Esophagus mucosa (tissue), 1 donor: ENCODE measurements at places on chromosomes 3 and 15. TPM values are rescaled to one million over a fixed set of nuclear protein-coding genes. Genes with fewer than 3 reads are reported as not detected.

SLC9C1 gene
- total RNA-seq, result not detected

FBXO40 gene
- not detected for total RNA-seq

SLCO2A1 gene
- total RNA-seq, result 17.6 TPM

SLC30A4 gene
- 7.4 TPM for total RNA-seq

DNA sequence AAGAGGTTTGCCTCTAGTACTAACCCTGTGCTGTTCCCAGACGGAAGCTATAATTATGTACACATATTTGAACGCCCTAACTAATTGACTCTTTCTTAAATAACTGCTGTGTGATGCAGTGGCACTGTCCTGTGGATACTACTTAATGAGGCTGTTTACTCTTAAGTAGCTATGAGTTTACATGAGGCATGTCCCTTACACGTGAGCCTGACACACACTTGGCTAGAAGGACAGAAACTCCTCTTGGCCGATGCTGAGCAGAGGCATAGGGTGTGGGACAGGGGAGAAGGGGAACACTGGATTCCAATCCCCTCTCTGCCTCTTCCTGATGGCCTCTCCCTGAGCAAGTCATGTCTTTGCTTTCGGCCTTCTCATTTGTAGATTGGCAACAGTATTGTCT lies 21.9 kb downstream of the EHD4 start:
- no peak for ATAC-seq

- peak; percentile 39 for ATAC-seq
Observed at GRCh38 chr15:27884726-27885125, 214.4 kb downstream of the OCA2 start.

GRCh38 chr3:171731691-171732090 lies 78.6 kb downstream of the PLD1 start:
- no peak for ATAC-seq

GRCh38 chr3:72973031-72973723 lies 23.4 kb upstream of the PPP4R2 start:
- peak; percentile 31 for ATAC-seq

DNA sequence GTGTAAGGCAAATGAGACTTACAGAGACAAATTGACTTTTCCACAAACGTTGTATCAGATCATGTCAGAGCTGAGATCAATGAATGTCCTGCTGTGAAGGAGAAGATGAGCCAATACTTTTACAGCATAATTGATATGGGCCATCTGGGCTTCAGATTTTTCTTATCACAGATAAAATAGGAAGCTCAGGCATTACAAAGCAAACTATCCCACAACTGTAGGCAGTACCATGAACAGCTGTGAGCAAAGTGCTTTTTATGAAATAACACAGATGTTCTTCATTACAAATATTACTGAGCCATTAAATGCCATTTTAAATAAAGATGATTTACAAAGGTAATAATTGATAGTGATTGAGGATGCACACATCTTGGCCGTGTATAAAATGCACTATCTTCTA lies 852.3 kb downstream of the OTOL1 start:
- ATAC-seq, result no peak

DNA sequence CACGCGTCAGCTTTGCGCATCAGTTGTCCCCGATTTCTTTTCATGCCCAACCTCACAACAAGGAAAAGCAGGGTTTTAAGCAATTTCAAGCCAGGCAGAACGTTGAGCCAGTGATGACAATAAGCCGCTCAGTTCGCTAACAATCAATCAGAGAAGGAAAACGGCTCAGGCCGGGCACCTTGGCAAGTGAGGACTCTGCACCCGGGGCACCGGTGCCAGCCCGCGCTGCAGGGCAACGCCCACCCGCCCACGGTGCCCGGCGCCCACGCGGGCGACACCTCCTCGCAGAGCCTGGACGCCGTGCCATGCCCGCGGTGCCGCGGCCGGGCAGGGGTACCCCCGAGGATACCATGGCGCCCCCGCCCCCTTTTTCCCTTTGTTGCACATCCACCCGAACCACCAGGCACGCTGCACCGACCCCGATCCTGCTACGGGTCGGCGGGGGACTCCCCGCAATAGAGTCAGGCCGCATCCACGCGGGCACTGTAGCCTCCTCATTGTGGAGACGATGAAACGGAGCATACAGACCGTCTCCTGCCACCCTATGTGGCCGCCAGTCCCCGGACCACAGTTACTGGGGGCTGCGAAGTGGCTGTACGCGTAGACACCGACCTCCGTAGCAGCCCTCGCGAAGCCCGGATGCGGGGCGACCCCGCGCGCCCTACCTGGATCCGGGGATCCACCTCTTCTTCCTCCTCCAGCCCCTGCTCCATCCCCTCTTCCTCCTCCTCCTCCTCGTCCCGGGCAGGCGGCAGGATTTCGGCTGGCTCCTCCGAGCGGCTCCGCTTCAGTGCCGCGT lies 581 bp downstream of the SH3BP5 start:
- ATAC-seq, result peak; percentile 50

DNA sequence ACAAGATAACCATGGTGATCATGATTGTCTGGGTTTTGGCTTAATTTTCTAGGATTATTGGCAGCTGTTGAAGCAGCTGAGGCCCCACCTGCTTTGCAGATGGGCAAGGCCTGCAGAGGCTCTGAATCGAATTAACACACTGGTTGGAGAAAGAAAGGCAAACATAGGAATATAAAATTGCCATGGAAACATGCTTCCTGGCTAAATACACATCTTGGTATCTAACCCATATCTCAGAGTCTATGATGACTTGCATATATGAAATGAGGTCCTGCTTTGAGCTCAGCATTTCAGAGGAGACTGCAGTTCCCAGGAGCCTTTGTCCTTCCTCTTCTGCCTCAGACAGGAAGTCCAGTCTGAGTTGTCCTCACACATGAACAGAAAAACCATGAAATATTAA lies 24.3 kb upstream of the SV2B start:
- no peak for ATAC-seq

DNA sequence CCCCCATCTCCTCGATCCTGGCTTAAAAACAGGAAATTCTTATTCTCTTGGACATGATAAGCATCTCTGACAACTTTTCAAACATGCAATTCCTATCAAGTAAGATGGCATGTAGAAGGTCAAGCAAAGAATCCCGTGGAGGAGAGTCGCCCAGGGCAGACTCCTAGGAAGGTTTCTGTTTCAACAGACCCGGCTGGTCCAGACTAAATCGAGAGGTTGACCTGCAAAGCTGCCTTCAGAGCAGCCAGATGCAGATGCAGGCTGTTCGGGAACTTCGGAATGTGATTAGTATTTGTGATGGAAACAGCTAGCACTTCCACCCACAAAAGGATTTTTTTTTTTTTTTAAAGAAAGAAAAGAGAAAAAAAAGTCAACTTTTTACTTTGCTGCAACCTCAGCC lies 216.8 kb downstream of the NR1D2 start:
- no peak for ATAC-seq

DNA sequence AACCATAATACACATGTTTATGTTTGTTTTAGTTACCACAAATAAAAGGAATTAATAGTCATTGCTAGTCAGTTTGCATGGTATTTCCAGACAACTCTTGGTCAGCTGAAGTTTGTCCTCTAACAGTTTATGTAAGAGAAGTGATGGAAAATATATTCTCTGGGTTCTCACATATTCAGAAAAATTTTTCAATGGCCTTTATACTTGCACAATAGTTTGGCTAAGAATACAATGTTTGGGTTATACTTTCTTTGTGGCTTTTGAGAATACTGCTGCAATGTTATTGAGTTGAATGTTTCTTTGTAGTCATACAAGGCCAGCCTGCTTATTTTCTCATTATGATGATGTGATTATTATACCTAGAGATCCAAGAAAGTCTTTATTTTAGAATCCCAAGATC lies 133.9 kb downstream of the RAP2B start:
- no peak for ATAC-seq

DNA sequence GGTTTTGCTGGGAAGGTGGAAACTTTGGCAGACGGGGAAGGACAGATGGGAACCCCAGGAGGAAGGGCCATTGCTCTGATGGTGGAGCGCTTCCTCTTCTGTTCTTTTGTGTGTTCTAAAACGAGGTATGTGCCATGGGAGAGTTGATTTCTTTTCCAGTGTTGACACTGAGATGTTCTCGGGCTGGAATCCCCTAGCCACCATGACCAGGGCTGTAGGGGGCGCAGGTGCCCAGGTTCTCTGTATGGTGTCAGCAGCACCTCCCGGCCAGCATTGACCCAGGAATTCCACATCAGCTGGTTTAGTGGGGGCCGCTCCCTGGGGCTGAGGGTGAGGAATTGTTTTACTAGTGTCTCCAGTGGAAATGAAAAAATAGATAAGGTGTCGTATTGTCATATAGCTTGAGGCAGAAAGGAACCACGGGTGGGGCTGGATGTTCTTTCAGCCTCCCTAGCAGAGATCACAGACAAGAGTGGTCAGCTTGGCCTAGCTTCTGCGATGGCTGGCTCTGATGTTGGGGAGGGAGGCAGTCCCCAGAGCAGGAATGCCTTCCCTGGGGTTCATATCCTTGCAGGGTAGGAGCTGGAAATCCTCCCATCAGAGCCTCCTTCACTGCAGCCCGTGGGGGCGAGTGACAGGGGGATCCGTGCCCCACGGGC lies 34.2 kb upstream of the ACAD9 start:
- no peak for ATAC-seq

DNA sequence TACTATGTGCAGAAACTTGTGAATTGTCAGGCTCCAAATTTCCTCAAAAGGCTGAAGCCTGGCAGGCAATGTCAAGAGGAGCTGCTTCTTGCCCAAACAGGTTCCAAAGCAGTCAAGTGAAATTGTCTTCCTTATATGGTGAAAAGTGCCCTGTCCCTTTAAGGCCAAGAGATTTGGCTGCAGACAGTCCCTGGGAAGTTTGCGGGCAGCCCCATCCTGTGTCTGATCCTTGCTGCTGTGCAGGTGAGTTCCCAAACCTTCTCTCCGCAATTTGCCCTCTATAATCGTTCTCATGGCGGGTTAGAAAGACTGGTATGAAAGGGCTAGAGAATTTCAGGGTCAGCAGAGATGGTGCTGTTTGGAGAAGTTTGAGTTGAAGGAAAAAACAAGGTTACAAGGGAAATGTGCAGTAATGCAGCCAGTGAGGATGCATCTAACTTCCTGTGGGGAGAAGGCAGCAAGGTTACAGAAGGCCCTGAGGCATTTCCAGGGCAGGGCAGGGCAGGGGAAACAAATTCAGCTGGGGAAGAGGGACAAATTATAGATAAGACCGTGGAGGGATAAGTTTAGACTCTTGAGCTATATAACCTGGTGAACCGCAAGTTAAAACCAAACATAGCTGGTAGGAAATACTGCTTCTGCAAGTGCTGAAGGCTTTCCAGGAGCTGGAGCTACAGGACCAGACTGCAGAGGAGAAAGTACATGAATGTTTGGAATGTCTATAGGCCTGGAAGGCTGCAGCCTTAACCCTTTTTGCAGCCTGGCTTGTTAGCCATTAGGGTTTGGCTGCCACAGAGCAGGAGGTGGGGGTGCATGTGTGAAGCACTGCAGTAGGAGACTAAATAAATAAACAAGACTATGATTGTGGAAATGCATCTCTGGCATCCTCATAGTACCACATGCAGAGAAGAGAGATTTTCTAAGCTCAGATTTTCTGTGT lies 256.2 kb upstream of the IL12A start:
- peak; percentile 82 for ATAC-seq

DNA sequence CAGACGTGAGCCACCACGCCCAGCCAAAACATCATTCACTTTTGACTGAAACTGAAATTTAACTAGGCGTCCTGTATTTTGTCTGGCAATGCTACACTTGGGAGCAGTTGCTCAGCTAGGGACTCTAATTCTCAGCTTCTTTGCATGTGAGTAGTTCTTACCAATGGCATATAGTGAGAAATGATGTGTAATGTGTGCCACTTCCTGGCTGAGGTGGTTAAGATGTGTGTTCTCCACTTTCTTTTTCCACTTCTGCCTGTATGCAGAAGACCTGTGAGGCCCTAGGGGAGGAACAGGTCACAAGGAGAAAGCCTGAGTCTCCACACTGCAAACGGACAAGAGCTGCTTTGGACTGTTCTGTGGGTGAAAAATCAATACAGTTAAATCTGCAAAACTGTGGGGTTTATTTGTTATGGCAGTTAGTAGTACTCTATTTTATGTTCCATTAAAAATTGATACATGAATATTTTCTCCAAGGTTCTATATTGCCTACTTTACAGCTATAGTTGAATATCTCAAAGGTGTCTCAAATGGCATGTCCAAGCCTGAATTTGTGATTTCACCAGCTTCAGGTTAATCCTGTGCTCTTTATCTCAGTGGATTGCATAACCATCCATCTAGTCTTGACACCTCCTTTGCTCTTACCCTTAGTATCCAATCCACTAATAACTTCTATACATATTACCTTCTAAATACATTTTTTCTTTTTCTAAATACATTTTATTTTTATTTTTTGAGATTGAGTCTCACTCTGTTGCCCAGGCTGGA lies 59.3 kb downstream of the NR1D2 start:
- ATAC-seq, result peak; percentile 89

DNA sequence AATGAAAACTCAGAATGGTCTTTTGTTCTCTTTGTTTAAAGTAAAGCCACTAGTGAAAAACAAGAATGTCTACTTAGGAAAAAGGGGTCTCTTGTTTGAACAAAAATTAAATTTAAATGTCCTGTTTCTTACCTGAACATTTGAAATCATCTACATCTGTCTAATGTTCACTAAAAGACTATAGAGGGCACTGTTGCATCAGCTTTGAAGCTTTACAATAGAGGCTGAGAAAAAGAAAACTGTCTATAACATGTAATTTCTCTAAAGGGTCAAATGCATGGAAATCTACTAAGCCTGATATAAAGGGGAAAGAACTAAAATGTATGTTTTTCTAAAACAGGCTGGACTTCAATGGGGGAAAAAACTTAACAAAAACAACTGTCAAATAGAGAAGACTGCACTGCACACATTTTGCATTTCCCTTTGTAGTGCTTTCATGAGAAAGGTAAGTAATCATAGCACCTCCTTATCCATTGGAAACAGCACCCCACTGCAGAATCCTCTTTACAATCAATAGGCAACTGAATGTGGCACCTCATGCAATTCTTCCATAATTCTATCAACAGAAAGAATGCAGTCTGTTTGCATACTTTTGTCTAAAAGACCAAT lies 26.3 kb downstream of the DPH6 start:
- ATAC-seq, result no peak

GRCh38 chr15:78127882-78128281 lies 3.4 kb downstream of the CIB2 start:
- ATAC-seq, result no peak

- no peak for ATAC-seq
Observed at GRCh38 chr3:77535116-77535515, 495.2 kb downstream of the ROBO2 start.

DNA sequence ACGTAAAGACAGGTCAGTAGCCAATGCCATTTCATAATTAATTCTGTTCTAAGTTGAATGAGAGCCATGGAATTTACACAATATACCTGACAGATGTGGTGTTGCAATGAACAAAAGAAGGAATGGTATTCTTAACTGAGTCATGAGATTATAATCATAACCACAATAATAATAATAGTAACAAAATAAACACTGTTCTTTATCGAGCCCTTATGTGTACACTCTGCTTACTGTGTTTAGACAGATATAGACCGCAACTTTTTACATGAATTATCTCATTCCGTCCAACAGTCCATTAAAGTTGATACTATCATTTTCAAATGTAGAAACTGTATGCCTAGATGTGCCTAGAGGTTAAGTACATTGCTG lies 28.2 kb upstream of the SCAANT1 start:
- peak; percentile 80 for ATAC-seq
